ENCODE measurements at places on chromosomes 7 and 10.

- DNase-seq = no peak
These were observed 112.4 kb downstream of the ADCY1 start for GRCh38 chr7:45686441-45687184.

DNA sequence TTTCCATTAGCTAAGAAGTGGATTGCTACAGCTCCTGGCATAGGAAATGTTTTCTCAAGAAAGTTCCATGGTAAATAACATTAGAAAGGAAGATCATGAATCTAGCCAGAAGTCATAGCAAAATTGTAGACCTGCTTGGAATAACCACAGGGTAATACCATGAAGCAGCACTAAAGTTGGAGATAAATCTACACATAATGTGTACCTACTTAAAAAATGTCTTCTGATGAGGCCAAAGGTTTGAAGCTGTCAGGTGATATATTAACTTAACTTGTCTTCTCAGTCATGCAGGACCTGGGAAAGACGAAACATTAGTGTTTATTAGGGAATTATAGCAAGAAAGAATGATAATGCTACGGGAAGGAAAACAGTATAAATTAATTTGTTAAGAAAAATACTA is 6.3 kb downstream of the CISD1 start:
- no peak for DNase-seq

- DNase-seq = no peak
These were observed 77.4 kb downstream of the PPP1R17 start for GRCh38 chr7:31764462-31764861.

DNA sequence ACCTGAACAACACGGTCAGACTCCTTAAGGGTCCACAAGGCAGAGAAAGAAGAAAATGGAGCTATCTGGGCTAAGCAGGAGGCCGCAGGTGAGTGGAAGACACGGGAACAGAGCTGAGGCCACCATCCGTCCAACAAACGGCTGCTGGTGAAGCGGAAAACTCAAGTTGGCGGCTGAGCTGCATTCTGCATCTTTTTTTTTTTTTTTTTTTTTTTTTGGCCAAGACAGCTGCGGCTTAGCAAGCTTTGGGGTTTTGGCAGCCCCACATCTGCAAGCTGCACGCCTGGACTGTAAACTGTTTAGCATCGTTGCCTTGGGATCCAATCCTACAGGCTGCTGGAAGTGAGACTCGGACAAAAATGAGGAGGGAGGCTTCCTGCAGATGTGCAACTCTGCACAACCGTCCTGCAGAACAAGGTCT is 37.4 kb downstream of the RGS10 start:
- no peak for DNase-seq

DNA sequence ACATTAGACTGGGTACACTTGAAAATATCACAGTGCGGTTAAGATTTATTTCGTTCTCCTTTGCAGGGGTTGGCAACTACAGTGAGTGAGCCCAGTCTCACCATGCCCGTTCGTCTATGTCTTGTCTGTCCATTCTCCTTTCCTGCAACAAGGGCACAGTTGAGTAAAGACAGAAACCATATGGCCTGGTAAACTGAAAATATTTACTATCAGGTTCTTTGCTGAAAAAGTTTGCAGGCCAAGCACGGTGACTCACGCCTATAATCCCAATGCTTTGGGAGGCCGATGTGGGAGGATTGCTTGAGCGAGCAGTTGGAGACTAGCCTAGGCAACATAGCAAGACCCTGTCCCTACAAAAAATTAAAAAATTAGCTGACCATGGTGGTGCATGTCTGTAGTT is 11.4 kb upstream of the KCTD7 start:
- DNase-seq = no peak

DNA sequence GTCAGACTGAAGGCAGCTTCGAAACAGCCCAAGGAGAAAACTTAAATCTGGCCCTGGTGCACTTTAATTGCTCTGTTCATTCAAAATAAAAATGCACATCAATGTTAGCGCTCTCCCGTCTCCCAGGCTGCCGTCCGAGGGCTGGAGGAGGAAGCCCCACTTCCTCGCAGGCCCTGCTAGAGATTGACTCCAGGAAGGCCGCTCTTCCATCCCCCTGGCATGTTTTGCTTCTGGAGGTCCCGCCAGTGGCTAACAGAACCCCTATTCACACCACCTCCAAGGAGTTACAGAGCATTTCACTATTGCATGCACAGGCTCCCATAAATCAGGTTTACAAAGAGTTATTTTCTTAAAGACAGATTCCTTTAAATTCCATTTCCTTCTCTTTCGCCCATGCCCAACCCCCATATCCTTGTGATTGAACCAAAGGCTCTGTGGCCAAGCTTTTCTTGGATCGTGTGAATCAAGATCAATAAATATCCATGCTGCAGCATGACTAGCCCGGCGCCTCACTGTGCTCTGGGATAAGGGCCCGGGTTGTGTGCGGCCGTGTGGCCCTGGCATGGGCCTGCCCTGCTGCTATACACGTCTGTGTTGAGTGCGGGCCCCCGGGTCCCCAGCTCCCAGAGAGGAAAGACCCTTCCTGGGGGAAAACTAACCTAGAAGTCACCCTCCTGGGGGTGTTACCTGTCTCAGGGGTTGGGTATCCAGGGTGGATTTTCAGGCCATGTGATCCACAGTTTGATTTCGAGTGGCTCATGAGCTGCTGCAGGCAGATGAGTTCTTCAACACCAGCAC is 118.7 kb upstream of the GDF10 start:
- DNase-seq = no peak

- DNase-seq = no peak
These were observed 48.5 kb downstream of the ZNF467 start for GRCh38 chr7:149724661-149725425.

DNA sequence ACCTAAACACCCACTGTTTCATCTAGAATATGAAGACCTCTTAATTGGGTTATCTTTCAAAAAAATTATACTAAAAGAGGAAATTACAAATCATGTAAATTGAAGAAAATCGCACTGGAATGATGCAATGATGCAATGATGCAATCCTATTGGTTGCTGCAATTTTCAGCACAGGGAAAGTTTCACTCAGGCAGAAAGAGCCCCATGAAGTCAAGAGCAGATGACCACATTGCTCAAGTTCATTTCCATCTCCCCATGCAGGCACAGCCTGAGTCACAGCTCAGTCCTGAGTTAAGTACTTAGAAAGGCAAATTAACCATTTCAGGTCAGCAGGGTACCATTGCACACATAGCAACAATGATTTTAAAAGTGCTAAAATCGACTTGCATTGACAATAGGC is 180.3 kb upstream of the MYO3A start:
- peak; percentile 41 for DNase-seq

DNA sequence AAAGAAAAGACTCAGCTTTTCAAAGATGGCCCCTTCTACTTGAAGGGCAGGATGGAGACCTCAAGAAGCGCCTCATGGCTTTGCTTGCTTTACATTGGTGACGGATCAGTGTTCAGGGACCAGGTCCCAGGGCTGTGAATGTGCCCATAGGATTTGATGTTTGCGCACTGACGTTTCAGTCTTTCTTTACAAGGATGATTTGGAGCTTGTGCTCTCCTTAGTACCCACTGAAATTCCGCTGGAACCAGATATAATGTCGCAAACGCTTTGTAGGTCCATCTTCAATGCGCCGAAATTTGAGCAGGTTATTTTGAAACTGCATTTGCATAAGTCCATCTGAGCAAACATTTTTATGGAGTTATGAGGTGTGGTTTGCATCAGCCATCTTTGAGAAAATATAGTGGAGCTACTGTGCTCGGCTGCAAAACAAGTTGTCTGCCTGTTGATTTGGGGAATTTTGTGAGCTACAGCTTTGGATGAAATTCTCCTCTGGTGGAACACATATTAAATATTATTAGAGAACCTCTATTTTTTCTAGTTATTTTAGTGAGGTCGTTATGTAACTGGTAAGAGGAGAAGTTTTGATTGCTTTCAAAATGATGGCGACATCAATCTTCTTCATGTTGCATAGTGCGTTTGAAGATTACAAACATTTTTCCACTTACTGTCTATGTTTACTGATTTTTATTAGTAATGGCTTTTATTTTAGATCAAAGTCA is 2.4 kb downstream of the RBM20 start:
- DNase-seq = no peak

- no peak for DNase-seq
These were observed 108.7 kb downstream of the DNAJC1 start for GRCh38 chr10:21894648-21895342.

DNA sequence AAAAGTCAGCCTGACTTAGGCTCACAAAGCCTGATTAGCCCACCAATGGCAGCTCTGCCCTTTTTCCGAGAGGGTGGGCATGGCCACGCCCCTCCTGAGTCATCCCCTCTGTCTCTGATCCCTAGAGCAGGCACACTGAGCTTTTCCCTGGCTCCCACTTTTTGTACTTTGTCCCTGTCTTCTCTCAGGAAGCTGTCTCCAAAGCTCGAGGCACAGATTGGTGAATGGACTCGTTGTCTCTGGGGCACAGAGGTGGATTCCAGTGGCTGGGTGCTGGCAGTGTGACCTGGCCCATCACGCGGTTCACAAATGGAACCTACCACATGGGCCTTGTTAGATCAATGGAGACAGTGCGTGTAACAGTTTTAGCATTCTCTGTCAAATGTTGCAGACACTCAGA is 313.5 kb downstream of the WDR37 start:
- DNase-seq = no peak

DNA sequence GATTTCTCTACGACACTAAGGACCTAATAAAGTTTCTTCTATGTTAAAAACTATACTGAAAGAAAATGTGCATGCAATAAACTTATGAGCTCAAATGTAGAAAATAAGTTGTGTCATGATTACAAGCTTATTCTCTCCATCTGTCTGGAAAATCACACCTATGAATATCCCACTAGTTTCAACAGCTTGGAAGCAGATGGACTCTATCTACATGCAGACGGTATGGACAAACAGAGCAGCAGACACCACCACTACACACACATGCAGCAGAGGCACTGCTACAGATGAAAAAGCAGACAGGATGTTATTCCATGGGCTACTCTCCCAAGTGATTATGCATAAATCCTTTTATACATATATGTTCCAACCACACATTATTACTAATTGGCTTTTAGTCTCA is 123.4 kb upstream of the TARP start:
- no peak for DNase-seq

DNA sequence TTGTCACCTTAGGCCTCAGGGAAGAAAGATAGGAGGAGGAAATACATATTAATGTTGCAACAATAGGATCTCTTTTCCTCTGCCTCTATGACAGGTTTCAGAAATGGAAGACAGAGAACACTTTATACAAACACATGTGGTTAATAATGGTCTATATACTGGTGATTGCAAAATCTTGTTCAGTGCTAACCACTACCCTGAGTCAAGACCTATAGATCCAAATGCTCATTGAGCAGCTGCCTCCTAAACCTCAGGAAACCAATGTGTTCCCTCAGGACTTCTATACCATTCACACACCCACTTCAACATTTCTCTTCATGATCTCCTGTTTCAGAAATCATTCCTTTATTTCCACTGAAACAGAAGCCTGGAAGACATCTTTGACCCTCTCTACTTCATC is 32.5 kb upstream of the VWDE start:
- DNase-seq = no peak

GRCh38 chr10:127048630-127049029 is 143.4 kb downstream of the DOCK1 start:
- no peak for DNase-seq

DNA sequence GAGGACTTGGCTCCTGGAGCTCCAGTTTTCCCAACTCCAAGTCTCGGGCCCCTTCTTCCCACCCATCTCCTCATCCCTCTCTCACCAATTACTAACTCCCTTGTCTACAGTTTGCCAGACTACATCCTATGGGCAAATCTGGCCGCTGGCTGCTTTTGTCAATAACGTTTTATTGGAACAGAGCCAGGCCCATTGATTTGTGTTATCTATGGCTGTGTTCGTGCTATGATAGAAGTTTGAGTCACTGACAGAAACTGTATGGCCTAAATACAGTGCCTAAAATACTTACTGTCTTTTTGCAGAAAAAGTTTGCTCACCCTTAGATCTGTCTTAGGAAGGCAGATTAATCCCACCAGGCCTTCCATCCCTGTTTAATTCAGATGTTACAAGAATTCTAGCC is 71.3 kb downstream of the PIP4K2A start:
- no peak for DNase-seq

- DNase-seq = no peak
These were observed 253.9 kb upstream of the FZD8 start for GRCh38 chr10:35896001-35896400.

DNA sequence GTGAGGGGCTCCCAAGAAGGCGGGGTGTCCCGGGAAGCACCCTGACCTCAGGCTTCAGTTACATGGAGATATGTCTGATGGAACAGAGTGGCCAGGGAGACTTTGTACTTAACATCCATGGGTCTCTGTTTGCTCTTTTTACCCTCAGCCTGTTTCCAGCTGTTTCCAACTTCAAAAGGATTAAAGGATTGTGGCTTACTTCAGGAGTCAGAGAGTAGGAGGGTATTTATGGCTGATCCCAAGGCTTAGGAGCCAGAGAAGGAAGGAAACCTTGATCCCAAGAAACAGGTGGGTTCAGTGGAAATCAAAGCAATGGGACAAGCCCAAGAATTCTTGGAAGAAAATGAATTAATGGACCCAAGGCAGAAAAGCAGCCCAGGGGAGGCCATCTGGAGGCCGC is 37.7 kb upstream of the ZNF438 start:
- DNase-seq = no peak

- DNase-seq = peak; percentile 72
These were observed 4.4 kb upstream of the IRF5 start for GRCh38 chr7:128933180-128933891.

- no peak for DNase-seq
These were observed at the start of gene PTPRN2 for GRCh38 chr7:158587162-158588084. Gene PTPRN2 (minus strand): TSS chr7:158587823.

DNA sequence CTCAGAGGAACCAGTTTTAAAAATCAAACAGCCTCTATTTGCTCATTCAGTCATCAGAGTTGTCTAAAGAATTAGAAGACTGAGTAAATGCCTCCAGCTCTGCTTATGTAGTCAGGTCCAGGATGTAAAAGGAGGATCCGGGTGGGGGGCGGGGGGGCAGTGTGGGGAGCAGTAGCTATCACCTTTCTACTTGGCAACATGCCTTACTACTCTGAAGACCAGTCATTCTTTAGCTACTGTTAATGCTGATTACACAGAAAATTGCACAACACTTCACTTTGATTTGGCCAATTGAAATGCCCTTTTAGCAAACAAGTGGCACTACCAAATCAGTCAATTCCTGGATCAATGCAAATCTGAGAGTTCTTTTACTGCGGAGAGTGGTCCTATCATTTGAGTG is 164.2 kb downstream of the NXPH1 start:
- DNase-seq = no peak

- no peak for DNase-seq
These were observed 58.2 kb downstream of the TMEM106B start for GRCh38 chr7:12269100-12269895.

All from AML-193 (cell line).